NCI-H1417 treated with DMSO at 0.1 percent for 48 hours (cell line): ENCODE measurements at places on chromosomes 5 and 9.

DNA sequence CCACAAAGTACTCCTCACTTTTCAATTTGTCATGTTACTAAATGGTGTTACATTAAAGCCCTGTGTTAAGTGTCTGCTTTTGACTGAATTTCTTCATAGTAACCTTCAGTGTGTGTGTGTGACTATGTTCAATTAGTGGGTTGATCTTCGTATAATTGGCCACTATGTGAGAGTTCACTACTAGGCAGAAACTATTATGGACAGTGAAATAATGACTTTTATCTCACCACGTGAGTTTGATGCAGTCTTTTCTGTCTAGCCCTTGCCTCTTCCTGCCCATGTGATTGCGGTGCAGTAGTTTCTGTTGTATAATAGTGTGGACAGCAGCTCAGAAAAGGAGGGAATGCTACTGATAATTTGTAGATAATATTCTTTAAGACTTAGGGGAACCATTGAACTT lies 1.8 kb upstream of the MAML1 start:
- no peak for DNase-seq

GRCh38 chr9:99027443-99027842 lies 77.5 kb upstream of the TGFBR1 start:
- DNase-seq: no peak

DNA sequence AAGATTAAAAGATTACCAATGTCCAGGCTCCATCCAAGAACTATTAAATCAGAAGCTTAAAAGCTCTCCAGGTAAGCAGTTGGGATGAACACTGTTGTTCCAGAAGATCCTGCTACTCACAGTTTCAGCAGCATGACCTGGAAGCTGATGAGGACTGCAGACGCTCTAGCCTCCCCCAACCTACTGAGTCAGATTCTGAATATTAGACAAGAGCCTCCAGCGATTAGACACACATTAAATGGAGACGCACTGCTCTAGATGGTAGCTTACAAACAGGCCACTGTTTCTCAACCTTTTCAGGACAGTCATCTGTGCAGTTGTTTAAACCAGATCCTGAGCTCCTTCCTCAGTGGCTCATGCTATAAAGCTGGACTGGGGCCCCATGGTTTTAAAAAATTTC lies 54.3 kb downstream of the MTMR12 start:
- DNase-seq: no peak

- no peak for DNase-seq
Observed at GRCh38 chr9:112031400-112031799, 134.8 kb downstream of the UGCG start.

GRCh38 chr5:10056228-10056760 lies 193.4 kb downstream of the ATPSCKMT start:
- no peak for DNase-seq

GRCh38 chr9:34025062-34025461 lies 23.6 kb downstream of the UBAP2 start:
- DNase-seq: no peak
